Left colon (tissue), 2 donors: ENCODE measurements at places on chromosomes 5 and 9. TPM values are rescaled to one million over a fixed set of nuclear protein-coding genes. Genes with fewer than 3 reads are reported as not detected.
A peak's percentile ranks its signal among the peaks of the same experiment; 100 is the strongest.

GRCh38 chr9:129994882-129995281 lies 48.1 kb downstream of the FNBP1 start:
- no peak for DNase-seq

DNA sequence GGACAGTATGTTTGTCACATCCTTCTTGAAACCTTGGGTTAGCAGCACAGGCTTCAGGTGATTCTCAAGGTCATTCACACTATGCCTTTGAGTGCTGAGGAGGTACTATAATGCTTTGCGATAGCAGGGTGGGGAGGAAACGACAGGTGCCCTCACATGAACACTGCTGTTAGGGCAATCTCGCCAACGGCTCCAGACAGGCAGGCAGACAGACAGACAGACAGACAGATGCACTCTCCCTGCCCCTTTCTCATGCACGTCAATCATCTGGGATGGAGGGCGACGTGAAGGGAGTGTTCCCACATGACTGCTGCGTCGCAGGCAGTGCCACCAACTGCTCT lies 82.9 kb downstream of the RAPGEF1 start:
- no peak for DNase-seq

- DNase-seq: peak; percentile 86
These were observed at the start of gene DENND4C for GRCh38 chr9:19230355-19231125. DENND4C (plus strand) TSS chr9:19230693; CDS start chr9:19276175, 45,482 bp downstream.

- DNase-seq: no peak
These were observed 24.0 kb upstream of the EBF1 start for GRCh38 chr5:159123700-159124099.

GRCh38 chr9:74760031-74760700 lies 127.6 kb downstream of the TRPM6 start:
- DNase-seq: no peak

The ACTBL2 gene
- not detected for total RNA-seq

DNA sequence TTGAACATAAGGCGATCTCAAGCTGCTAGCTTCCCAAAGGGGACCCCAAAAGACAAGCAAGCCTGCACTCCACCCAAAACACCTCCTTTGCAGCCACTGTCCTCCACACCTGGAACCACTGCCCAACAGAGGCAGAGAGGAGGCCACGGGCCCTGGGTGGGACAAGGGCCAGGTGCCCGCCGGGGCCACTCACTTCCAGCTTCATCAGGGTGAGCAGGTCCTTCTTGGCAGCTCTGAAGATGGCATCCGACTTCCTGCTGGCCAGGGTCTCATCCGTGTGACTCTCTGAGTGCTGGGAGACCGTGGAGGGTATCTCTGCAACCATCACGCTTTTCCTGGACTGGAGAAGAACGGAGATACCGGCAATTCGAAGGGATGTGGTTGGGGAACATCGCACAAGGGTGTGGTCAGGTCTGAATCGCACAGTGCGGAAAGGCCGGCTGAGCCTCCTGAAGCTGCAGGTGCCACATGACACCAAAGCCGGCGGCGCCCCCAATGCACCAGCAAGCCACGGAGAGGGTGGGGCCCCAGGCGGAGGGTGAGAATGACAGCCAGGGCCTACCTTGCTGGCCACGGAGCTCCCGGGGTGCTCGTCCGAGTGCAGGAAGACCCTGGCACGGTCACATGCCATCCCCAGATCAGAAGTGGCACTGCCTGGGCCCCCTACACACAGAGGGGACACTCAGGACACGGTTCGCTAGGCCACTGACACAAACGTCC lies 44.6 kb downstream of the PNPLA7 start:
- no peak for DNase-seq

The OTULINL gene
- total RNA-seq: 63.1 TPM

DNA sequence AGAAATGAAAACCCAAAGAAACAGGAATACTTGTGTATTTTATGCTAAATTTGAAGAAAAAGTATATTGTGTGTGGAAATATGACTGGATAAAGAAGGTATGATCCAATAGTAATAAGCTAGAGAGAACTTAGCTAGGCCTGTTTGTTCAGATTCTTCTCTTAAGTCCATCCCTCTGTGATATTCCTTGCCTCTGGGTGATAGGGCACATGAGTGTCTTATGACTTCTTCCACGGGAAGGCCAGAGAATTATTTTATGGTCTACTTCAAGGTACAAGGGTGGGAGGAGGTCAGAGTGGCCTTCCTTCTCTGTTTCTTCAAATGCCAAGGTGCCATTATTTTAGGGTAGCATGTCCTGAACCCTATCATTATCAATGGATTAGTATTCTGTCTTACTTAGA lies 113.7 kb downstream of the NDUFS4 start:
- no peak for DNase-seq

DNA sequence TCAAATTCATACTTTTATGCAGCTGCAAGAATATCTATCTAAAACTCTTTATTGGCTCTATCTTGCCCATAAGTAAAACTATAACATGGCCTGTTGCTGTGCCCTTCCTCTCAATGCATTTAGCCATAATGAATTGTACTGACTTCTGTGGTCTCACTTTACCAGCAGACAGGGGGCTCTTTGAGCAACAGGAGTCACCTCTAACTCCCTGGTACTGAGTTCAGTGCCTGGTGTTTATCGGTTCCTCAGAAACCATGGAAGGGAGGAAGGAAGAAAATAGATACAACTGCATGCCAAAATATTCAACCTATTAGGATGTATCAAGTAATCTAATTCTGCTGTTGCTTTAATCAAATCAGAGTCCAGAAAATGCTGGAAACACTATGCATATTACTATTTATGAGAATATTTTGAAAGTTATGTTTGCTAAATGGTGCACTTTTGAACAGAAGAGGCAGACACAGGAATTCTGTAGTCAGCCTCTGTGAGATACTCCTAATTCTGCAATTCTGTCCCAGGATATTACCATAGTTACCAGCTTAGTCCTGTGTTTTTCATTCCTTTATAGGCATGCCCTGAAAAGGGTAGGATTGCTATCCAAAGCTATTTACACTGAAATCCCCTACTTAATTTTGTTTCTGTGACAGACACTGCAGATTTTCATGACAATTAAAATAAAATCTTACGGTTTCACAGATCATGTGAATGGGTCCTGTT lies 89.8 kb downstream of the CD180 start:
- no peak for DNase-seq

GRCh38 chr5:31641575-31641974 lies 2.6 kb downstream of the PDZD2 start:
- no peak for DNase-seq

The ZCCHC9 gene
- 15.9 TPM for total RNA-seq
